Activated effector memory CD4-positive, alpha-beta T cell treated with Interleukin-2 at 50 U/mL for 16 hours (primary cell): ENCODE measurements at places on chromosomes 1 and 21.

- no peak for DNase-seq
Observed at GRCh38 chr1:209116705-209117104, 466.8 kb upstream of the CAMK1G start.

DNA sequence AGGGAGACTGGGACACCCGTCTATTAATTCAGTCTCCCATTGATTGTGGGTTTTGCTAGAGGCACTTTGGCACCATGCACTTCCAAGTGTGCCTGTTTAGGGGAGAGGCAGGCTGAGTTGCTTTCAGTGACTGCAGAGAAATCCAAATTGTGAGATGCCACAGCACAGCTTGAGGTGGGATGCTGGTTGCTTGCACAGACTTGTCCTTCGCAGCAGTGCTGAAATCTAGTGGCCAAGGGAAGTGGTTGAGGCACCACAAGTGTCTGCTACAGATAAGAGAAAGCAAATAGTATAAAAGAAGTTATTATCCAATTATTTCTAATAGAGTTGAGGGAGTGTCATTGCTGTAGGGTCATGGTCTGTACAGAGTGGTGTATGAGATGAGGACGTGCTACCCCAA is 40.0 kb upstream of the APP start:
- no peak for DNase-seq

GRCh38 chr1:206472454-206472853 is 2.2 kb downstream of the IKBKE start:
- no peak for DNase-seq

DNA sequence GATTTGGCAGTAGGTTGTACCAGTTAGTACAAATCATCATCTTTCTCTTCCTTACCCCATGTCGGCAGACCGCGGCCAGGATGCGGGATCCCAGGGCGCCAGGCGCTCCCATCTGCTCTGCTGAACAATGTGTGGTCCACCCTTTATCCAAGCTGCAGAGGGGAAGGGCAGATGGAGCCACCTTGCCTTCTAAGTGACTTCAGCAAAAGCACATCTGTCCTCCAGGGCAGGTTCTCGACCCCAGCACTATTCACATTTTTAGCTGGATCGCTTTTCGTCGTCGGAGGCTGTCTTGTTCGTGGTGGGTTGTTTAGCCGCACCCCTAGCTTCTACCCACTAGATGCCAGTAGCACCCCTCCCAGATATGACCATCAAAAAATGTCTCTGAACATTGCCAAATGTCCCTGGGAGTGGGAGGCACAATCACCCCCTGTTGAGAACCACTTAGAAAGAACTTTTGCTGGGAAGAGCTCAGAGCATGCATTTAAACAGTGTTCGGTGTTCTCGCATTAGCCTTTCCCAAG is 58.1 kb upstream of the SIM2 start:
- no peak for DNase-seq

DNA sequence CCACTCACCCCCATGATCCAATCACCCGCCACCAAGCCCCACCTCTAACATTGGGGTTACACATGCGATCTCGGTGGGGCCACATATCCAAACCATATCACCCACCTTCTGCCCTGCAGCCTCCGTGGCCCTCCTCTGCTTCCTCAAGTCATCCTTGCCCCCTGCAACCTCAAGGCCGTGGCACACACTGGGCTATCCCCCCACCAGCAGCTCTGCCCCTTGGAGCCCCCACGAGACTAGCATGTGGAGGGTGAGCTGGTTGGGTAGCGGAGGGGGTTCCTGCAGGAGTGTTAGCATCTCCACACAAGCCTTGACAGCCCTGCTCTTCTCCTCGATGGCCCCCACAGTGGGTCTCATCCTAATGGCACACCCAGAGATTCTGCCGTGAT is 100.8 kb downstream of the TOMM20 start:
- no peak for DNase-seq

- DNase-seq = no peak
Observed at GRCh38 chr1:156106624-156107488, 7.7 kb upstream of the LMNA start.

DNA sequence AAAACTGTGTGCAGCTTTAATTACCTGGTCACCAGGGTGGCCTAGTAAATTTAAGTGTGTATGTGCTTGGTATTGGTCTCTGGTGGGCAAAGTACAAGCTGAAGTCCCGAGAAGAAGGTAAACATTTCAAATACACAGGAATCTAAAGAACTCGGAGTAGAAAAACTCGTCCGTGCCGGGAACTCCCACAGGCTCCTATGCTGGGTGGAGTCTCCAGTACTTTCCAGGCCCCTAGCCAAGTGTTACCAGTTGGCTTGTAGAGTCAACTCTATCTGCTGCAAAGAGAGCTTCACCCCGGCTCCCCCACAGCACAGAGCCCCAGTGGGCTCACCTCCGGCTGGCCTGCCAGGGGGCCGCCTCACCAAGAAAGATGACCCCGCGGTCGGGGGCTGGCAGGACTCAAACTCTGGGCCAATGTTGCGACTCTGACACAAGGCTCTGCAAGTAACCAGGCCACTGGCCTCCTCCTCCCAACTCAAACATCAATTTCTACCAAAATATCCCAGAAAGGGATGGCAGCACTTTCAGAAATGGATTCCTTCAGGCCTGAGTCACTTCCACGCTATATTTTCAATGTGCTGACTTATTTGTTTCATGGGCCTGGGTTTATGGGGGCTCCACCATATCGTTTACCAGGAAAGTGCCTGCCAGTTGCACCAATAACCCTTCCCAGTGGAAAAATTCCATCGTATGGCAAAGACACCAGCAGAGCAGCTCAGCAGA is 73.9 kb downstream of the SLC66A1 start:
- no peak for DNase-seq

GRCh38 chr1:59485949-59486348 is 189.1 kb downstream of the FGGY start:
- no peak for DNase-seq

GRCh38 chr1:243801378-243801777 is 48.7 kb downstream of the AKT3 start:
- no peak for DNase-seq

GRCh38 chr1:22352896-22353295 is 98.8 kb upstream of the ZBTB40 start:
- no peak for DNase-seq

DNA sequence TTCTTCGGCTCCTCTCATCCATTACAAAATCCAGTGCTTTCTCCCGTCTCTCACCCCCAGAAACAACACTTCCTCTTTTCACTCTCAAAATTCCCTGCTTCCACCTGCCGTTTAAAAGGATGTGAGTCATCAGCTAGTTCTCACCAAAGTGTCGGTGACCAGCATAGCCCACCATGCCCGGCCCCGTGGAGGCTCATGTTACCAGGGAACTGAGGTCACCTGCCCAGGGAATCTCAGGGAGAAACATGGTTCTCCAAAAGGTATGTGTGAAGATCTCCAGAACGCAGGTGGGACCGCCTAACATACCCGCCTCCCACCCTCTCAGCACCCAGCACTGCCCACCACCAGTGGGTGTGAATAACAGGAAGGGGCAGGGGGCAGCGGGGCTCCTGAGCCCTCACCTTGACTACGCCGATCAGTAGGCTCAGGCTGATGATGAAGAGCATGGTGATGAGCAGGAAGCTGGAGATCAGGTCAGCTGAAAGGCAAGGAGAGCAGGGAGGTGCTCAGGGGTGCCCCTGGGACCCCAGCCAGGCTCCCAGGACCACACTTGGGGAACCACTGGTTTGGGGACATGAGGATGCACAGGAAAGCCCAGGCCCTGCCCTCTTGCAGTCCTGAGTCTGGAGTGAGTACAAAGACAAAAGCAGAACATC is 16.2 kb downstream of the LAPTM5 start:
- no peak for DNase-seq

GRCh38 chr21:44505673-44506278 is 34.2 kb downstream of the KRTAP10-1 start:
- DNase-seq = no peak

GRCh38 chr21:44947111-44947929 is 7.5 kb downstream of the SLX9 start:
- no peak for DNase-seq

- DNase-seq = no peak
Observed at GRCh38 chr1:175725684-175726083, 17.7 kb downstream of the TNR start.

DNA sequence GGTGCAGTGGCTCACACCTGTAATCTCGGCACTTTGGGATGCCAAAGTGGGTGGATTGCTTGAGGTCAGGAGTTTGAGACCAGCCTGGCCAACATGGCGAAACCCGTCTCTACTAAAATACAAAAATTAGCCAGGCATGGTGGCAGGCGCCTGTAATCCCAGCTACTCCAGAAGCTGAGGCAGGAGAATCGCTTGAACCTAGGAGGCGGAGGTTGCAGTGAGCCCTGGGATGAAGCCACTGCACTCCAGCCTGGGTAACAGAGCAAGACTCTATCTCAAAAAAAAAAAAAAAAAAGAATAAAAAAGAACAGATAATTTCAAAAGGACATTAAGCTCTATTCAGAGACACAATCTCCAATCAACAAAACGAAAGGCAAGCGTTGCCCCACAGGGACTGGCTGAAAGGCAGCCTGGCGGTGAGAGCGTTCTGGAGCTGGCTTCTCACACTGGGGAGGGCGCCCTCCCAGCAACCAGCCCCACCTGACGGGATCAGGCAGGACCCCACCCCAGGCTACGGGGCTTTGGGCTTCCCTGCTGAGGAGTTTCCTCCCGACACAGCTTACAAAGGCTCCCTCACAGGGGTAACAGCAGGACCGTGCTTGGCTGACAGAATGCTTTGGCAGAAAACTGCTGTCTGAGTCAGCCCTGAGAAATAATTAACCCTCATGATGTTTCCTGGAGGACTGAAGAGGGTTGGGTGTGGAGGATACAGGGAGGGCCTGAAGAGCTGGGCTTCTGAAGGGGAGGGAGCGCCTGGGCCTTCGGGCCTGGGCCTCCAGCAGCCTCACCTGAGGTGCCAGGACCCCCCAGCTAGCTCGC is 31.1 kb upstream of the SRP9 start:
- DNase-seq = no peak

GRCh38 chr1:172180501-172181285 is 239.8 kb upstream of the C1orf105 start:
- peak; percentile 24 for DNase-seq

GRCh38 chr1:107009281-107009680 is 47.2 kb upstream of the PRMT6 start:
- no peak for DNase-seq

DNA sequence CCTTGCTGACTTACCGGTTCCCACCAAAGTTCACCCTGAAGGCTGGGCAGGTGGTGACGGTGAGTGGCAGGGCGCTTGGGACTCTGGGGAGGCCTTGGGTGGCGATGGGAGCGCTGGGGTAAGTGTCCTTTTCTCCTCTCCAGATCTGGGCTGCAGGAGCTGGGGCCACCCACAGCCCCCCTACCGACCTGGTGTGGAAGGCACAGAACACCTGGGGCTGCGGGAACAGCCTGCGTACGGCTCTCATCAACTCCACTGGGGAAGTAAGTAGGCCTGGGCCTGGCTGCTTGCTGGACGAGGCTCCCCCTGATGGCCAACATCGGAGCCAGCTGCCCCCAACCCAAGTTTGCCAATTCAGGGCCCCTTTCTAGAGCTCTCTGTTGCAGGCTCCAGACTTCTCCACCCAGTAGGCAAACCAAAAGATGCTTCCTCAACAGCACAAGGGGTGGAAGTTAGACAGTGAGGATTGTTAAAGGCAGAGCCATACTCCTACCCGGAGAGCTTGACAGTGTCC is 16.4 kb upstream of the SEMA4A start:
- DNase-seq = no peak

DNA sequence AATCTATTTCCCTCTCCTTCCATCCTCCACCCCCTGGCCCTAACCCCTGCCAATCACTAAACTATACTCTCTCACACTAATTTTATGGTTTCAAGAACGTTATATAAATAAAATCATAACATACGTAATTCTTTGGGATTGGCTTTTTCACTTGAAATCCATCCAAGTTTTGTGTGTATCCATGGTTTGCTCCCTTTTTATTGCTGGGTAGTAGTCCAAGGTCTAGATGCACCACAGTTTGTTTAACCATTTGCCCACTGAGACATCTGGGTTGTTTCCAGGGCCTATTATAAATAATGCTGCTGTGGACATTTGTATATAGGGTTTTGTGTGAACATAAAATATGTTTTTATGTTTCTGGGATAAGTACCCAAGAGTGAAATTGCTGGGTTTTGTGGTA is 61.4 kb downstream of the TEX35 start:
- no peak for DNase-seq

DNA sequence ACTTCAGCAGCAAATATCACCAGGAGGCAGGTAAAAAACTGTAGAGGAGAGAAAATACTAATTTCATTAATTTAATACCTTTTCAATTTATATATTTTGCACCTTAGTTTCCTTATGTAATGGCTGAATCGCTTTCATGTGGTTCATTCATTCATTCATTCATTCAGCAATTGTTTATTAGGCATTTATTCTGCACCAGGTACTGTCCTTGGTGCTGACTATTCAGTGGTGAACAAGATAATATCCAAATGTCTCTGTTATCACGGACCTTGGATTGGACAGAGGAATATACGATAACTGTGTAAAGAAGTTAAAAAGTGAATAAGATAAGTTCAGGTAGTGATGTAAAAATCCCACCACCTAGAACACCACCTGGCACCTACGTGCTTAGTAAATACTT is 28.8 kb downstream of the TSPAN2 start:
- DNase-seq = no peak

- DNase-seq = no peak
Observed at GRCh38 chr1:115118611-115119010, 29.3 kb upstream of the TSPAN2 start.

- DNase-seq = no peak
Observed at GRCh38 chr1:182742780-182743179, 46.8 kb upstream of the NPL start.

DNA sequence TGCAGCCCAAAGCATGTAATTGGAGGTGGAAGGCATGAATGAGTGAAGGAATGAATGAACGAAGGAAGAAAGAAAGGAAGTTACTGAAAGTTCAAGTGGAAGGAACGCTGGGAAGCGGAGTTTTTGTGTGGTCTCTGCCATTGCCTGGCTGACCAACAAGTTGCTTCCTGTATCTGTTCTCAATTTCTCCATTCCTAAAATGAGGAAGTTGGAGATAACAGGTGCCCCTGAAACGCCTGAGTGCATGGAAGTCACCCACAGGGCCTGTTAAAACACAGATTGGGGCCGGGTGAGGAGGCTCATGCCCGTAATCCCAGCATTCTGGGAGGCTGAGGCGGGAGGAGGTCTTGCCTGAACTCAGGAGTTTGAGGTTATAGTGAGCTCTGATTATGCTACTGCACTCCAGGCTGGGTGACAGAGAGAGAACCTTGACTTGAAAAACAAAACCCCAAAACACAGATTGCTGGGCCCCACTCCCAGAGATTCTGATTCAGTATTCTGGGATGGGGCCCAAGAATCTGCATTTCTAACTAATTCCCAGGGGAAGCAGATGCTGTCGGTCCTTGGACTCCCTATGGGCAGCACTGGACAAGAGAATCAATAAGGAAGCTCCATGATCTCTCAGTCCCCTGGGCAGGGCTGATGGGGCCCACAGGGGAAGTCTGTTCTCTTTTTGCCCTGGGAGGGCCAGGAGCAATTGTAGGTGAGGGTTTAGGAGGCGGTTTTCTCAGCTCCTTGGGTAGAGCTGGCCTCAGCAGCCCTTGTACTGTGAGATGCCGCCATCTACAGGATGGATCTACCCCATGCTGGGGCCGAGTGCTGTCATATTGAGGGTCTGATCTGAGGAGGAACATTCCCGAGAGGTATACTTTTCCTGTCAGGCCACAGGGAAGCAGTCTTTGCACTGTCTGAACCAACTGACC is 3.3 kb upstream of the CNR2 start:
- DNase-seq = no peak
